ENCODE measurements at places on chromosomes 13 and 19.

DNA sequence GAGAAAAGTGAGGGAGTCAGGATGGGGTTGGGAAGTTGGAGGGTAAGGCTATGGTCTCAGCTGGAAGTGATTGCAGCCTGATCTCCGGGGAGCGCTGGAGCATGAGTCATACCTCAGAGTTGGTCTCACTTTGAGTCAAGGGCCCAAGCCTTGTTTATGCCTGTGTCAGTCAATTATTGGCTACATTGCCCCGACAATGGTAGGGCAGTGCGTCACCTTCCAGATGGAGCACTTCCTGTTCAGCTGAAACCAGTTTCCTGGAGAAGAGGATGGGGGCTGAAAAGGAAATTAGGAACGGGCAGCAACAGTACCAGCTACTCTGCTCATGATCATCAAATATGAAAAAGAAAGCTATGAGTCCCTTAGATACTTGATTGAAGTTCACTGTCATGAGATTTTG, 60.4 kb downstream of the ADGRE1 start:
- DNase-seq = no peak

DNA sequence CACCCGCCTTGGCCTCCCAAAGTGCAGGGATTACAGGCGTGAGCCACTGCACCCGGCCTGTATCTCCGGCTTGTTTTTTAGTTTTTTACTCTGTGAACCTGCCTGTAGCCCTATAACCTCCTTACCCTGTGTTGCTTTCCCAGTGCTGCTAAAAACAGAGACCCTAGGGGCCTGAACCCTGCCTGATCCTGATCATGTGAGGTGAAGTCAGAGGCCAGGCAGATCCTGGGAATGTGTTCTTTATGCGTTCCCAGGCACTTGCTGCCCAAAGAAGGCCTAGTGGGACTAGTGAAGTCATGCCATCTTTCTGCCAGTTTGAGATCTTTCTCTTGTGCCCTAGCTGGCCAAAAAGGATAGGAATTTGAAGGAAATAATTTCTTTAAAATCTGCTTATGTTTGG, 4.6 kb downstream of the UBA2 start:
- DNase-seq = no peak

DNA sequence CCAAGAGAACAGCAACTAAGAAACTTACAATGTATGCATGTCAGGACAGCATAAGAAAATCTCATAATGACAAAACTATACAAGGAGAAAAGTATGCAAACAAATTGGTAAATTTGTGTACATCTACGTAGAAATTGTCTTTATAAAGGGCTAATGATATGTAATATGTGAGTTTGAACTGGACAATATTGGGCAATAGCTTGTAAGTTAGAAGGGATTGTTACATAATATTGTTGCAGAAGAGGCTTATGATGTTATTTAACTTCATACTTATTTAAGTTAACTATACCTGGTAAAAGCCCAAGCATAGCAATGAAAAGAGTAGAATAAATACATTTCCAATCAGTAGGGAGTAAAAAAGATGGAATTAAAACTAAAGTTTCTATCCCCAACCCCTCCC, 134.0 kb downstream of the MAB21L1 start:
- DNase-seq = no peak

DNA sequence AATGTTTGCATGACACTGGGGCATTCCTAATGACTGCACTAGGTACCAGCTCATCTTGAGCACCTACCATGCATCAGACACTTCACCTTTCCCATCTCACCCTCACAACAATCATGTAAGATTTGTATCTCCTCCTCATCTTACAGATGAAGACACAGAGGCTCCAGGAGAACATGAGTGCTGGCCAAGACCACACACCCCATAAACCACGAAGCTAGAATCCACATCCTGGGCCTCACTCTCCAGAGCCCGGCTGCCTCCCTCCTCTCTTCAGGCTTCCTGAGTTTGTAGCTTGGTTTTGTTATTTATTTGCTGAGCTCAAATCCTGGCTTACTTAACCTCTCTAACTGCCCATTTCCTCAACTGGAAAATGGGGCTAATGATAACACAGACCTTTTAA, 25.9 kb downstream of the FAM216B start:
- DNase-seq = no peak

GRCh38 chr19:10205636-10206035, 10.9 kb upstream of the DNMT1 start:
- DNase-seq = no peak

GRCh38 chr19:44069415-44069814, 2.5 kb upstream of the ZNF284 start:
- no peak for DNase-seq

- no peak for DNase-seq
Measured at GRCh38 chr13:61294467-61295191, 121.0 kb downstream of the PCDH20 start.

GRCh38 chr13:28406733-28407266, 88.1 kb downstream of the FLT1 start:
- no peak for DNase-seq

GRCh38 chr19:47697863-47698609, 15.2 kb upstream of the EHD2 start:
- peak; percentile 17 for DNase-seq

DNA sequence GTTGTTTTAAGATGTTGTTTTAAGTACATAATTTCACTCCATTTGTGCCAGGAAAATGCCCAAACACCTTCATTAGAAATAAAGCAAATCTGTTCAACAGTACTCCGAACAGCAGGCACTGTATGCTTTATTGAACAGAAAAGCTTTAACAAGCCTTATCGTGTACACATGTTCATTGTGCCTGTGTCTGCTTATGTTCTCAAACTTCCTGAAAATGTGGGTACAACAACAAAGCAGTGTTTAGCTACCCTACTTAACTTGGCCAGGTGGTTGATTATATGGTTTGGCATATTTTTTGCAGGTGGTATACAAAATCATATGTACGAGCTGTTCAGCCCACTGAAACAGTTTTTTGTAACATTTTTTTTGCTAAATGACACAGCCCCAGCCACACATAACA, 718.0 kb downstream of the DACH1 start:
- peak; percentile 32 for DNase-seq

DNA sequence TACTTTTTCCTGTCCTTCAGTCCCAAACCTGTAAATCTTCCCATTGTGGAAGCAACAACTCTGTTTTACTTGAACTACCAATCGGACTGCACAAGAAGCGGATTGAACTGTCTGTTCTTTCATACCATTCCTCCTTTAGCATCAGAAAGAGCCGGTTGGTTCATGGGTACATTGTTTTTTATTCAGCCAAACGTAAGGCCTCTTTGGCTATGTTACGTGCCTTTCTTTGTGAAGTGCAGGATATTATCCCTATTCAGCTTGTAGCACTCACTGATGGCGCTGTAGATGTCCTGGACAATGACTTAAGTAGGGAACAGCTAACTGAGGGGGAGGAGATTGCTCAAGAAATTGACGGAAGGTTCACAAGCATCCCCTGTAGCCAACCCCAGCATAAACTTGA, 60.3 kb downstream of the ARHGAP35 start:
- no peak for DNase-seq

DNA sequence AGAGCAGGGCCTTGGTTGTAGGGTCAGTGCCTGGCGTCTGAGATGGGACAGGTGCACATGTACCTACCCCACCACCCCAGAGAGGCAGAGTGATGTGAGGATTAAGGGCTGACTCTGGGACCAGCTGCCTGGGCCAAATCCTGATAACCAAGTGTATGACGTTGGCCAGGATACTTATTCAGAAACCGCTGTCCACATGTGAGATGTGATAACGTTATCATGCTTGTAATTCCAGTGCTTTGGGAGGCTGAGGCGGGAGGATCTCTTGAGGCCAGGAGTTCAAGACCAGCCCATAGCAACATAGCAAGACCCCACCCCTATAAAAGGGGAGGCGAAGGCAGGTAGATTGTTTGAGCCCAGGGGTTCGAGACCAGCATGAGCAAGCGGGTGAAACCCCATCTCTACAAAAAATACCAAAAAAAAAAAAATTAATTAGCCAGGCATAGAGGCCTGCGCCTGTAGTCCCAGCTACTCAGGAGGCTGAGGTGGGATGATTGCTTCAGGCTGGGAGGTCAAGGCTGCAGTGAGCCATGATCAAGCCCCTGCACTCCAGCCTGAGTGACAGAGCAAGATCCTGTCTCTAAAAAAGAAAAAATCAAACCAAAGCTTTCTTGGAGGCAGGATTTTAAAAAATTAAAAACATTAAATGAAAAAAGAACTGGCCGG, 10.0 kb downstream of the ADGRE5 start:
- no peak for DNase-seq

- no peak for DNase-seq
Measured at GRCh38 chr13:110360598-110360997, 53.5 kb downstream of the COL4A2 start.

DNA sequence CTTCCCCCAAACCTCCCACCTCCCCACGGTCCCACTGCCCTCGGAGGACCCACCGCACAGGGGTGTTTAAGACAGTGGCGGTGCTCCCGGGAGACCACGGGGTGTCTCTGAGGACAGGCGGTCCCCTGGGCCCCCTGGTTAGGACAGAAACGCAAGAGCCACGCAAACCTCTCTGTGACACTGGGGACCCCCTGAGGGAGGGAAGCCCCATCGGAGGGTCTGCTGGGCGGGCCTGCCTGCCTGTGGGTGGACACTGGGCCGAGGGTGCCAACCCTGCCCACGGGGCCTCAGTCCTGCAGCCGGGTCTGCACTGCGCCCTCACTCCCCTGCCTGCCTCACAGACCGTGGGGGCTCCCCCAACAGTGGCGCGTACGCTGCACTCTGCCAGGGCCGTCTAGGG, 17.5 kb downstream of the MCF2L start:
- DNase-seq = no peak

DNA sequence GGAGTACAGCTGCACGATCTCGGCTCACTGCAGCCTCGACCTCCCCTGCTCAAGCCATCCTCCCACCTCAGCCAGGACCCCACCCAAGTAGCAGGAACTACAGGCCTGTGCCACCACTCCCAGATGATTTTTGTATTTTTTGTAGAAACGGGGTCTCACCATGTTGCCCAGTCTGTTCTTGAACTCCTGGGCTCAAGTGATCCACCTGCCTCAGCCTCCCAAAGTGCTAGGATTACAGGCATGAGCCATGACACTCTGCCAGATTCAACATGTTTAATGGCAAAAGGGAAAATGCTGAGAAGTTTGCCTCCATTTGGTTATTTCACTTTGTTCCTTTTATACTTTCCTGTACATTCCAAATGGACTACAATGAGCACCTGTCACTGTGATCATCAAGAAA, 65.8 kb downstream of the ZIC5 start:
- no peak for DNase-seq

DNA sequence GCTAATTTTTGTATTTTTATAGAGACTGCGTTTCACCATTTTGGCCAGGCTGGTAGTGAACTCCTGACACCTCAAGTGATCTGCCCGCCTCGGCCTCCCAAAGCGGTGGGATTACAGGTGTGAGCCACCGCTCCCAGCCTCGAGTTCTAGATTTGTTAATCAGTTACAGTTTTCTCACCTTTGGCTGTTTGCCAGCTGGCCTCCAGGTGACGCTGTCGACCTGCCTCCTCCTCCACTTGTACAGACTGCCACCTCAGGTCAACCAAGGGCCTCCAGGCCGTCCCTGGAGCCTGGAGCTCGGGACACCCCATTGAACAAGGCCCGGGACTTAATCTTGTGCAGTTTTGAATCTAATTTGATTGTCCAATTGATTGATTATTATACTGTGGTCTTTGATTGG, 45.5 kb downstream of the IER2 start:
- DNase-seq = no peak

GRCh38 chr19:57302020-57302465, 18.2 kb upstream of the ZNF543 start:
- no peak for DNase-seq

GRCh38 chr13:27349458-27349857, 75.0 kb upstream of the GTF3A start:
- DNase-seq = no peak

GRCh38 chr19:50555450-50556281, 12.6 kb downstream of the LRRC4B start:
- no peak for DNase-seq

DNA sequence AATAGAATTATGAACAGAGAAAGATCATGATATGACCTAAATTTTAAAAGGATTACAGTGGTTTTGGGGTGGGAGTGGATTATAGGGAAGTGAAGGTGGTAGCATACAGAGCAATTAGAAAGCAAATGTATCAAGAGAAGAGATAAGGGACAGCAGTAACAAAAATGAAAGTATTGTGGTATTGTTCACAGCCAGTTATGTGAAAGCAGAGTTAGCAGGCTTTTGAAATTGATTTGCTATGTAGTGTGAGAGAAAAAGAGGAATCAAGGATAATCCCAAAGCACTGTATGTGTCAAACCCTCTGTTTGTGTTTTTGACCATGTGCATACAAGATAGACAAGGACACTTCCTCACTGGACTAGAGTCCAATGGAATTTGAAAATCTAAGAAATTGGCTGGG, 1721.4 kb downstream of the PCDH9 start:
- DNase-seq = no peak

GRCh38 chr19:46633130-46633529, 2.9 kb downstream of the GNG8 start:
- no peak for DNase-seq

GRCh38 chr19:38388349-38389100, at the start of gene SPRED3:
Gene SPRED3, plus strand, starts transcription at chr19:38388697. Its CDS starts 1,606 bp downstream, at chr19:38390303.
- peak; percentile 82 for DNase-seq

GRCh38 chr19:42143341-42144234, 11.3 kb upstream of the POU2F2 start:
- DNase-seq = no peak

- DNase-seq = no peak
Measured at GRCh38 chr13:30364876-30365275, 57.4 kb upstream of the UBE2L5 start.

DNA sequence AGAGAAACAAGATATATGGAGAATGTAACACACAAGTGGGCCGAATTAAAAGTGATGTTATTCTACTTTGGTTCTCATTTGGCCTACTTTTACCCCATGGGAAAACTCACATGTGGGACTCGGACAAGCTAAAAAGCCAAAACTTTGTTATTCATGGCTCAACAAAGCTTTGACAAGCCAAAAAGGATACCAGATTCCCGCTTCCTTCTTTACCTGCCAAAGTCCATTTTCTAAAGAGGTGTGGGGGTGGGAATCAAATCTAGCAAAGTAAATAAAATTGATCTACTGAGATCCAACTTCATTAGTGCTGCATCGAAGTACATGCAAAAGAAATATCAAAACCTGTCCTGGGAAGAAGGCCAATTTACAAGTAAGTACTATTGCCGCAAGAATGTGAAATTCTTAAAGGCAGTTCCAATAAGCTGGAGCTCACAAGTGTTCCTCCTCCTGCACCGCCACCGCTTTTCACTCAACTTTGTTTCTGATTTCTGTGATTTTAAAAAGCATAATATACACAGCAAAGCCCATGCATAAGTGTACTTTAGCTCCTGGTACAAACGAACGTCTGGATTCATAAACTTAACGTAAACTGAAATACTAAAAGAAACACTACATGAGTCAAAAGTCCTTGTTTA, 1.1 kb downstream of the LNX2 start:
- no peak for DNase-seq

DNA sequence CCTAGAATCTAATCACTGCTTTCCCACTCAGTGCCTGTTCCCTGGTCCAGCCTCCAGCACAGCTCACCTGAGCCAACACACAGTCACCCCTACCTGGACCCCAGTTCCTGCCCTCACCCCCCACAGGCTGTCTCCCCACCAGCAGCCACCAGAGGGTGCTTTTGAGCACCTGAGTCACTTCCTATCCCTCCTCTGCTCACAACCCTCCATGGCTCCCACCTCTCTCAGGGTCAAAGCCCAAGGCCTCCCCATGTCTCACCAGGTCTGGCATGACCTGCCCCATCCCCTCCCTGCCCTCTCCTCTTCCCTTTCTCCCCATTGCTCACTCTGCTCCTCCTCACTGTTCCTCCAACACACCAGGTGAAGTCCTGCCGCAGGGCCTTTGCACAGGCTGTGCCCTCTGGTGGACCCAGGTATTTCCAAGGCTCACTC, 7.1 kb upstream of the DPP9 start:
- DNase-seq = no peak
